Activated CD8-positive, alpha-beta memory T cell treated with anti-CD3 and anti-CD28 coated beads for 1 hour (primary cell): ENCODE measurements at places on chromosomes 6 and 20.

- no peak for DNase-seq
These were observed 43.0 kb downstream of the TAF4 start for GRCh38 chr20:62022575-62023139.

GRCh38 chr6:113697632-113698410 is 159.3 kb upstream of the MARCKS start:
- DNase-seq: no peak

GRCh38 chr20:13220194-13220903 is 725 bp upstream of the ISM1 start:
- no peak for DNase-seq

DNA sequence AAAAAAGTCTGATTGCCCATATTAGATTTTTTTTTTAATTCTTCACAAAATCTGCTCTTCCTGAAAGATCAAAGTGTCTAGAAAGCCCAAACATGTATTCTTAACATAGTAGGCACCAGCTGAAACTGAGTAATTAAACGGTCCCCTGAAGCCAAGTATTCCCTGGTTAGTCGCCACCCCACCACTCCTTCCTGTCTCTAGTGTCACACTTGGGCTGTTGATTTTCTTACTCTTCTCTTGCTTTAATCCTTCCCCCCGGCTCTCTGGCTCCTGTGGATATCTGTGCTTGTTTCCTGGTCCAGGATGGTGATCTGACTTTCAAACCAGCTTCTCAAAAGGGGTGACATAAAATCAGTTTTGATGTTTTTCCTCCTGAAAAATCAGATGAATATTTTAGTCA is 162.9 kb downstream of the QKI start:
- DNase-seq: no peak

DNA sequence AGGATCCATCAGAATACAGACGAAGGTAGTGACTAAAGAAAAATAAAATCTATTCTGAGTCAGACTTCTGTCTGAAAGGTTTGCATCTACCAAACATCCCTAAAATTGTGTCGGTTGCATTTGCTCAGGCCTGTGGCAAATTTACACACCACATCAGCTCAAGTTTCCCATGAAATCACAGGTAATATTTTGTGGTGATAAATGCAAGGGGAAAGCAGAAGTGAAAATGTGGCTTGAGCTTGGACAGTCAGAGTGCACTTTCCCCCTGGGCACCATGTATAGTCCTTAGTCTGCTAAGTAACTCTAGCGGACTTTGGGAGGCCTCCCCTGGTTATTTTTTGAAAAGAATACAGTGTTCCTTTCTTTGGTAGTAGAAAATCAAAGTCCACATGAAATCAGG is 159.1 kb downstream of the PKHD1 start:
- no peak for DNase-seq

DNA sequence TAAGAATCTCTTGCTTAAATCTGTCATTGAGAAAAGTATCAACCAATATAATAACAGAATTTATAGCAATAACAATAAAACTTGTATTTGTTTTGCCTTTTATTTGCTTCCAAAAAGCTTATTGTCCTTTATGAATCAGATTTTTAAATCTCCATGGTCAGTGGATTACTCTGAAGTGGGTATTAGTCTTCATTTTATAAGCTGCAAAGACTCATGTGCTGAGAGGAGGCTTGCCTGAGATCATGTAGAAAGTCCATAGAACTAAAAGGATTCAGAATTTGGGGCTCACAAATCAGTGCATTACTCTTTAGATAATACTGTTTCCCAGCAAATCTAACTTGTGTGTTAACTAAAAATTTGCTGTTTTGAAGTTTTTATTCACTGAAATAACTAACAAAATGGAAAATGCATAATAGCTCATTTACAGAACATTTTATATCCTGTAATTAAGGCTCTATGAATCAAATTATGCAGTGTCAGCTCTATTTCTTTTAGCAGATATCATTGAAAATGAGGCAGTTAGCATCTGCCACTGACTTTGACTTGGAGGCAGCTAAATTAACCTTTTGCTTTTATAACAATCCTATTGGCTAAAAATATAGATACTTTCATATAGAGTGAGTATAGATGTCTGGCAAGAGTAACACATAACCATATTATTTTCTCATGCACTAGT is 781.1 kb upstream of the CITED2 start:
- DNase-seq: no peak

GRCh38 chr20:57150559-57150958 is 115.9 kb downstream of the BMP7 start:
- no peak for DNase-seq

DNA sequence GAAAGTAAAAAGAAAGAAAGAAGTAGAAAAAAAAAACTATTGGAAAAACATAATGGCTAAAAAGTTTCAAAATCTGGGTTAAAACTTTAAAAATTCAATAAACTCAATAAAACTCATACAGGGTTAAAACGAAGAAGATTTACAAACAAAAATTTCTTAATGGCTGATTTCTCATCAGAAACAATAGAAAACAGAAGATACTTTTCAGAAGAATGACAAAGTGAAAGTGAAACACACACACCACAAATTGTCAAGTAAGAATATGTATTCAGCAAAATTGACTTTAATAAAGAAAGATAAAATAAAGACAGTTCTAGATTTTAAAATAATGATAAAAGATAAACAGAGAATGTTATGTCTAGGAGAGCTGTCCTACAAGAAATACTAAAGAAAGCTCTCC is 618.9 kb upstream of the GJE1 start:
- DNase-seq: no peak

- DNase-seq: no peak
These were observed 48.9 kb upstream of the MOCS1 start for GRCh38 chr6:39983193-39983592.

DNA sequence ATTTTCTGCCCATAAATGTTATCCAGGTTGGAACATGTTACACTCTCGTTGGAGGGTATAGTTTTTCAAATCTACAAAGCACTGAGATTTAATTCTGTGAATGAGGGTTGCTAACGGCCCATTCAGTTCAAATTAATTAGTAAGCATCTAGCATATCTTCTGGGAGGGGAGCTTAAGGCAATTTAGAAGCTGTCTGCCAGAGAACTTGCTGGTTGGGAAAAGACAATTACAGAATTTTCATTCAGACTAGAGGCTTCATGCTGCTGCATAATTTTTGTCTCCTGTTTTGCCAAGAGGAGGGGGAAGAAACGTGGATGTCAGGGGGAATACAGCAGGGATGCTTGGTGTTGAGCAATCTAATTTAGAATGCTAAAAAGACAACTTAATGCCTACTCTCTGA is 268.3 kb upstream of the FAM83B start:
- DNase-seq: no peak

- DNase-seq: no peak
These were observed 48.7 kb downstream of the SLC35F1 start for GRCh38 chr6:117955684-117956256.

DNA sequence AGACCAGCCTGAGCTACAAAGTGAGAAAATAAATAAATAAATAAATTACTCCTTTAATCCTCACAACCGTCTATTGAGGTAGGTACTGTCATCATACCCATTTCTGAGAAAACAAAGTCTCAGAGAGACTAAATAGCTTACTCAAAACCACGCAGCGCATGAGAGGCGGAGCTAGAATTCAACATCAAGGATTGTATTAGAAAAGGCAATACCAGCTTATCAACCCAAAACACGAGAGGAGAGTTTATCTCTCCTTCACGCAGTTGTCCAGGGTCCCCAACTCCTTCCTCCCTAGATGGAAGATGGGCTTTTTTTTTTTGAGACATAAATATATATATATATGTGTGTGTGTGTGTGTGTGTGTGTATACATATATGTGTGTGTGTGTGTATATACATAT is 12.2 kb downstream of the HNF4A start:
- DNase-seq: no peak

GRCh38 chr6:38938741-38939140 is 109.8 kb upstream of the GLP1R start:
- DNase-seq: no peak

DNA sequence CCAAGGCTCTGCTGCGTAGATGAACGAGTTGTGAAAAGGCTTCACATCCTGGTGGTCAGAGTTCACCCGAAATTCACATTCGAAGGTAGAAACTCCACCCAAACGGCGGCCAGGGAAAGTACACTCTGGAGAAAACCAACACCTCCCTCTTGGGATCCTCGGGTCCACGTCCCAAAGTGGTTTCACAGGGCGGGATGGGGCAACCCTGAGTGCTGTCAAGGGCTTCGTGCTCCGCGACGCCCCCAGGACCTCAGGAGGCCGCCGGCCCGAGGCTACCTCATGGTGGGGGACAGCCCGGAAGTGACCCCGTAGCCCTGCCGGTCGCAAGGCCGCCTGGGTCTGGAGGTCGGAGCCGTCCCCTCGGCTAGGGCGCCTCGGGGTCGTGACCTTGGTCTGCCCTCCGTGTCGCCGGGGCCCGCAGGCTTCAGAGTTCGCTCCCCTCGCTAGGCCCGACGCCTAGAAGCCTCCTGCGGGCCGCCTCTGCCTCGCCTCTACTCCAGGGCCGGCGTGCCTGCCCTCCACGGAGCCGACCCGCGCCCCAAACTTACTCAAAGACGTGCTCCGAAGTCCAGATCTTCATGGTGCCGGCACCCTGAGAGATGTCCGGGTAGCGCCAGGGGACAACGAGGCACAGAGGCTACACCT is at the start of gene PRELID3B:
TSS of gene PRELID3B (minus strand) at position 636 of the 645 bp plus-strand sequence. CDS start at position 580, 56 bp downstream.
- no peak for DNase-seq

- no peak for DNase-seq
These were observed 82.0 kb downstream of the EZR start for GRCh38 chr6:158737082-158737709.

DNA sequence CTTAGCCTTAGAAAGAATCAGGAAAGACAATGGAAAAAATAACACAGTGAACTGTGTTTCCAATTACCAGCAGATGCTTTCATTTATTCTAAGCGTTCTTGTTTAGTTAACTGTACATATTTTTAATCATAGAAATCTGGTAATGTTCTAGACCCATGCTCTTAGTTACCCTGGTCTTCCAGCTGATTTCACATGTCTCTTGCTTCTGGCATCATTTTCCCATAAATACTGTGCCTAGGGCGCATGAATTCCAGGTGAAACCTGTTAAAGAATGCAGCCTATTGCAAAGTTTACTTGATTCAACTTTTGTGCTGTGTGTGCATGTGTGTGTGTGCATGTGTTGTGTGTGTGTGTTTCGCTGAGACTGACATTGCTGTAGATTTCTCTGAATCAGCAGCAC is 178.6 kb downstream of the PDE7B start:
- DNase-seq: no peak

GRCh38 chr6:167491438-167492099 is 166.7 kb downstream of the TTLL2 start:
- no peak for DNase-seq

- no peak for DNase-seq
These were observed 24.4 kb upstream of the IRAK1BP1 start for GRCh38 chr6:78842953-78843352.

DNA sequence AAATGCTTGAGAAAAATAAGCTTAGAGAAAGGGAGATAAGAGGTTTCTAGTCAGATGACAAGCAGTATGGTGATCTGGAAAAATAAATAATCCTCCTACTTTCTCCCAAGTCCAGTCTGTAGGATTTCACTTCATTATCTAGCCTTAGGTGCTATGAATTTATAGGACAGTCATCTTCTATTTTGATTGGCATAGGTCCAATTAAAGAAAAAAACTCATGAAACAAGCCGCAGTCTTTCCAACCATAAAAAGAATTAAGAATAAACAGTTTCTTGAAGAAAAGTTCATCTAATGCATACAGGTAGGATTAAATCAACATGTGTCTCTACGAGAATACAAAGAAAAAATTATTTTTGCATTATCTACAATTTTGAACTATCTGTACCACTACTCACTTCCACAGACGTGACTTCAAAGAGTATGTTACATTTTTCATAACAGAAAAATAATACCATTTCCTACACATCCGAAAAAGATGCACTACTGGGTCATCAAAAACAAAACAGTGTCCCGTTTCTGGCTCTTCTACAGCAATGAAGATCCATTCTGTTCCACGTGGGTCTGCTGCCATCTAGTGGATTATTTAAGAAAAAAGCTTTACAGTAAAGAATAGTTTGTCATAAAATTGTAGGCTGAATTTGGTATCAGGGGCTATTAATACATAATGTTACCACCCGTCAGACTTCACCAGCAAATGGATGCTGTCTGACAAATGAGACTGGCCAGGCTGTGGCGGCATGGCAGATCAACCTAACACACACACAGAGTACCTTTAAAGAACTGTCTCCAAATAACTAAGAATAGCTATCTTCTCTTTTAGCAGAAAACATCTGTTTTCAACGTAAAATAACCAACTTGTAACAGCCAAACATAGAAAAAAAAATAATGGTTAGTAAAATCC is 28.9 kb downstream of the STX7 start:
- no peak for DNase-seq

DNA sequence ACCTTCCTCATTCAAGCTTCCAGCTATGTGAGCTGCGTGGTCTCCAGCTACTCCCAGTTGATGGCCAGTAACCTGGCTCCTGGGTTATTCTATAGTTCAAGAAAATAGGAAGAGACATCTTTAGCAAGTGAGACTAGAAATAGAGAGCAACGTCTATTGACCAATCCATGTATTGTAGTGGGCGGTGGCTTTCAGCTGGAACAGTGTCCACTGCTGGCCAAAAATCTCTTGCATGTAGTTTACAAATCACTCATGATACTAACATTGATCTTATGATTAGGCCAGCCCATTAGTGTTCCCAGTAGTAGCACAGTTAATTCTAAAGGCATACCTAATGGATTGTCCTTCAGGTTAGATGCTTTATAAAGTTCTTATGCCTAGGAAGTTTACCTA is 58.9 kb upstream of the SCP2D1 start:
- no peak for DNase-seq

DNA sequence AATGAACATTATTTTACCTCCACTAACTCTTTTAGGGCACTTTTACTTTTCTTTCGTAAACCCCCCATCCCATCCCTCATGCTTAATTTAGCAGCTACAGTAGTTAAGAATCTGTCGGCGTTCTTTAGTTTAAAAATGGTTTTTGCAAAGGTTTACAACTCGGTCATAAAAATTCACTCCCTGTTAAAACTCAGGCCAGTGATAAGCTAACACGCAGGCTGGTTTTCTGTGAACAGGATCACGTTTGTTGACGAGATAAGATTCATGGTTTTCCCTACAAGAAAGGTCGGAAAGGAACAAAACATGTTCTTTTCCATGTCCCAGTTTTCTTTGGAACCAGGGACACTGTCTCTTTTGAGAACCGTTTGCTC is 101.1 kb downstream of the TOX2 start:
- DNase-seq: no peak

DNA sequence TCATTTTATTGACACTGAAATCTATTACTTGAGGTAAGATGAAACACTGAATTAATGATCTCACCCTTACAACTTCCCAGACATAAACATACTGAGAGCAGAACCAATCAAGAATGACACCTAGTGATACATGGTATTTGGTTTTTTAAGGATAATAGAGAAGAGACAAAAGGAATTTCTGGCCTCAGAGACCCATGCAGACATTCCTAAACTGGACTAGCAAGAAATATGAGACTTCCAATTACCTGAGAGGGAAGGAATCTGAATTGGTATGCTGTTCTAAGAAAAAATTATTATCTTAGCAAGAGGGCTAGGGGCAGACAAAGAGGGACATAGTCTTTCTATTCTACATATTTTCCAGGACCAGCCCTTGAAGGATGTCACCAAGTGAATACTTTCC is 141.1 kb downstream of the BMP5 start:
- DNase-seq: no peak

- no peak for DNase-seq
These were observed 46.0 kb upstream of the BLCAP start for GRCh38 chr20:37573626-37574198.

- DNase-seq: no peak
These were observed 67.1 kb upstream of the MYLIP start for GRCh38 chr6:16061818-16062217.

- no peak for DNase-seq
These were observed 10.7 kb downstream of the TBXT start for GRCh38 chr6:166156942-166157341.

- DNase-seq: no peak
These were observed 641.1 kb downstream of the DHX35 start for GRCh38 chr20:39603219-39603618.
